AG04450 (cell line): ENCODE measurements at places on chromosomes 2 and 18.

DNA sequence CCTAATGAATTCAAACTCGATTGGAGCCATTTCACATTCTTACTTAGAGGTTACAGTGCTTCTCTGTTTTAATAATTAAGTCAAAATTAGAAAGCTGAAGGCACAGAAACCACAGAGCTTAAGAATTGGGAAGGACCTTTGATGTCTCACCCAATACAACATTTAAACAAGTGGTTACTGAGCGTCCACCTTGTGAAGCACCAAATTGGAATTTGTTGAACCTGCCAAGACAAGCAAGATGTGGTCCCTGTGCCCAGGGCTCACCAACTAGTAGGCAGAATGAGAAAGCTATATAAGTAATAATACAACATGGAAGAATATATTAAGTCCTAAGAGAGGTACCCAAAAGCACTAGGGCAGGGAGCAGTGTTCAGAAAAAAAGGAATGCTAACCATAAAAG lies 64.5 kb upstream of the NPAS2 start:
- no peak for DNase-seq

GRCh38 chr18:48605408-48605845 lies 66.6 kb downstream of the CTIF start:
- DNase-seq, result no peak

GRCh38 chr2:159600752-159601151 lies 15.6 kb downstream of the BAZ2B start:
- no peak for DNase-seq

DNA sequence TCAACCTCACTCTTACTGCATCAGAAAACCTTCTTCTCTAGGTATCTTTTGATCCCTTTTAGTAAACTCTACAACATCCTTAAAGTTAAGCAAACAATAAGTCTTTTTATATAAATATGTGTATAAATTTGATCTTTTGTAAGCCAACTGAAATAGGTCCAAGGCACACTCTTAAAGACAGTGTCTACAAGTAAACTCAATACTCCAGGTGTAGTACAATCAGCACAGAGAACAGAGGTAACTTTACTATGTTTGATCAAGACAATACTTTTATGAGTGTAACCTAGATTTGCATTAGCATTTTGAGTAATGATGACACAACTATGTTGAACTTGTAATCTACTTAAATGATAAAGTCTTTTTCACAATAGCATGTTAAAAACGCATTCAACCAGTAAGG lies 593.1 kb upstream of the CHAC2 start:
- no peak for DNase-seq

GRCh38 chr18:70421471-70422390 lies 132.9 kb downstream of the SOCS6 start:
- peak; percentile 63 for DNase-seq

GRCh38 chr2:142599504-142599903 lies 278.0 kb upstream of the KYNU start:
- DNase-seq, result no peak

DNA sequence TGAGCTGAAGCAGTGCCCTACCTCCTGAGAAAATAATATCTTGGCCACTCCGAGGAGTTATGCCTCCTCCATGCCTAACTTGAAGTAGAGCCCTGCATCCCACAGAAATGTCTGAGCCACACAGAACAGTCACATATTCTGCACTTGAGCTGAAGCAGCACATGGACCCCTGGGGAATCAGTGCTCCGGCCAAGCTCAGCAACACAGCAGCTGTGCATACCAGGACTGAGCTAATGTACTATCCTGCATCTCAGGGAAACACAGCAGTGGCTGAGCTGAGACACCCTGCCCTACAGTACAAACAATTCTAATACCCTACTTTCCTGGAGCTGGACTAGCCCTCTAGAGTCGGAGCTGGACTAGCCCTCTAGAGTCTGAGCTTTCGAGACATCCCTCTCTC lies 166.9 kb downstream of the ZNF516 start:
- DNase-seq, result no peak

GRCh38 chr18:39460136-39460535 lies 1894.5 kb upstream of the CELF4 start:
- DNase-seq, result no peak

DNA sequence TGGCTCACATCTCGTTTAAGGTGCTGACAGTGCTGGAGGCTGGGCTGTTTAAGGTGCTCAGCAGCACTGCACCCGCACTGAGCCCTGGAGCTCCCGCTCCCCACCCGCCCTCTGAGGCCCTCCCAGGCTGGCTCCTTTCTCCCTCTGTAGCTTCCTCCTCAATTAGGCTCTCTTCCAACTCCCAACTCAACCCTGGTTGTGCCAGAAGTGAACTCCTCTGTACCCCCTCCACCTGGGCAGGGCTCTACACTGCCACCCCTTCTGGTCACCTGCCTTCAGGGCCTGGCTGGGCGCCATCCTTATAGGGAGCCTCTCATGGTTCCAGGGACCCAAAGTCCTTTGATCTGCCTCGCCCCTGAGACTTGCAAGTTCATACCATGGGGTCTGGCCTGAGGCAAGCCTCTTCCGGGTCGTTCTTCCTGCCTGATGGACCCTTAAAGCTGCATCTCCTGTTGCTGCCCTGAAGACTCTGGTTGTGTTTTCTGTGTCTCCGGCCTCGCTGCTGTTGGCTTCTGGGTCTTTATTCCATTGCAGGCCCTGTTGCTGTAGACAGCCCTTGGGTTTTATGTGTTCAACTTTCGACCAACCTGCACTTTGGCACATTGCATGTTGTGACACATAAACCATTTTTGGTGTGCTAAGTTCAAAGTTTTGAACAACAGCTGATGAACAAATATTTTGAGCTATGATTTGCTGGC lies 199.6 kb downstream of the LDLRAD4 start:
- DNase-seq, result no peak

- peak; percentile 60 for DNase-seq
Measured at GRCh38 chr2:162025121-162025911, 48.7 kb downstream of the DPP4 start.

DNA sequence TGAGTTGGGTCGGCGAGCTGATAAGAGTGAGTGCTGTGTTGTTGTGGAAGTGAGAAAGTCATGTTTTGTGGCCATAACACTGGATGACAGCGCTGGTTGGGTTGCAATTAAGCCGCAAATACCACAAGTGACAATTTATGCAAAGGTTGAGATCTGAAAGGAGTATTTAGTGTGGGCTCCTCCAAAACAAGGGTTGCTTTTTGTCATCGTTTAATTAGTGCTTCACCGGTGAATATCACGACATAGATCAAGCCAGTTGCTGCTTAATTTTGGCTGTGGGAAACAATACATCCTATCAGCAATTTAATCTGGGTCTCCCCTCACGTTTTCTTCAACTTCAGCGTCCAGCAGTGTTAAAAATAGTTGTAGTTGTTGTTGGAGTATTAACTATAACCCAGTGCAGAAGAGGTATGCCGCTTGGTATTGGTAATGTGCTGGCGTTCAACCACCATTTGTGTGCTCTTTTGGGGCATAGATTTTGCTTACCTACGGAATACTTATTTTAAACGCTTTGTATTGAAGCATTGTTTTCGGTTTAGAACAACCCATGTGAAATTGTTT lies 662 bp downstream of the ACVR2A start:
- DNase-seq, result no peak

GRCh38 chr2:138298900-138299299 lies 202.7 kb upstream of the SPOPL start:
- no peak for DNase-seq

DNA sequence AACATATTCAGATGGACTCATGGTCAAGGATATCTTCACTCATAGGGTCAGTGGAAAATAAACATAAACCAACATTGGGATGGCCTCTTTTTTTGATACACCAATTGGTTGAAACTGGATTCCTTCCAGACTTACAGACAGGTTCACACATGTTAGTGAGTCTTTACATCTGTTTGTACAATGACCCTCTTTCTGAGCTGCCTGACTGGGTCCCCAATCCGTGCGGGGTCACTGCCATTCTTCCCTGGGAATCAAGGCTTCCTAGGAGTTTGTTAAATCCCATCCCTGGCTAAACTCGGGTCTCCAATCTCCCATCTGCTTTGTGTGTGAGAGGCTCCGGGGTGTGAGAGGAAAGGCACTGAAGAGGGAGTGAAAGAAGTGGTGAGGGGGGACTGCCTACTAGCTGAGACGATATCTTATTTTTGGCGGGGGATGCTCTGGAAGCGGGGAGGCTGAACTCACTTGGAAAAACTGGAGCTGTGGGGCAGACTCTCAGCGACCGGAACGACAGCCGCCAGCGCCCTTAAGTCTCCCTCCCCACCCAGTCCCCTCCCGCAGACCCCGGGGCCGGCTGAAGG lies 487 bp downstream of the STARD6 start:
- no peak for DNase-seq

- no peak for DNase-seq
Measured at GRCh38 chr2:139225961-139226360, 445.8 kb upstream of the NXPH2 start.

DNA sequence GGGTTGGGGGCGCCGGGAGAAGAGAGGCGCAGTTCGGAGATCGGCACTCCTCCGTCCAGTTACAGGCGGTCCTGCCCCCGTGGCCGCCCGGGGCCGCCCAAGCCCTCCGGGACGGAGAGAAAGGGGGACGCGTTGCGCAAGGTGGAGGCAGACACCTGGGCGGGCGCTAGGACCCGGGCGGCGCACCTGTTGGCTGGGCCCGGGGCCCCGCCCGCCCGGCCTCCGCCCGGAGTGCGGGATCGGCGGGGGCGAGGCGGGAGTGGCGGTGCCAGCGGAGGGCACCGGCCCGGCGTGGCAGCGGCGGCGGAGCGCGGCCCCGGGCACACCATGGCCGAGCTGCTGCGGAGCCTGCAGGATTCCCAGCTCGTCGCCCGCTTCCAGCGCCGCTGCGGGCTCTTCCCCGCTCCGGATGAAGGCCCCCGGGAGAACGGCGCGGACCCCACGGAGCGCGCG lies at the start of gene SGPP2:
TSS of gene SGPP2 (plus strand) at position 268 of the 453 bp plus-strand sequence. CDS start at position 328, 60 bp downstream.
- DNase-seq, result no peak

DNA sequence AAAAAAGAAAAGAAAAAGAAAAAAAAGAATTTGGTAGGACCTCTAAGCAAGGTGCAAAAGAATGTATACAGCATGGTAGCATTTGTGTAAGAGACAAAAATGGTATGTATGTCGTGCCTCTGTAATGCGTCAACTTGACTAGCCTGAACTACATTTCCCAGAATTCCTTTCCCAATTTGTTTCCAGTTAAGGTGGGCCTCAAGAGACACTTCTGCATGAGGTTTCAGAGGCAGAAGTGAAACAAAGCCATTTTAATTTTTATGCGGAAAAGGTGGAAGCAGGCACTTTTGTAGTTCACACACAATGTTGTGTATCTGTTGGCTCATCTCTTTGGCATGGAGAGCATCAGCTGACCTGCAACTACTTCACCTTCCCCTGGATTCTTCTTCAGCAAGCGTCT lies 56.5 kb upstream of the PAPOLG start:
- DNase-seq, result no peak

DNA sequence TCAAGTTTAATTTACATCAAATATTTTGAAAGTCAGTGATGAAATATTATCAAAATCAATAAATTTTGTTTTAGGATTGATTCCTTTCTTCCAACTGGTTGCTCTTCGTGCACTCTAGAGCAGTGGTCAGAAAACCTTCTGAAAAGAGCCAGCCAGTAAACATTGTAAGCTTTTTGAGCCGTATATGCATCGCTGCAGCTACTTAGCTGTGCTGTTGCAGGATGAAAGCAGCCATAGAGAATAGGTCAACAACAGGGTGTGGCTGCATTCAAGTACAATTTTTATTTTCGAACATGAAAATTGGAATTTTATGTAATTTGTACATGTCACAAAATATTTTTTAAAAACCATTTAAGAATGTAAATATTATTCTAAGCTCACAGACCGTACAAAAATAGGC lies 94.9 kb downstream of the MGAT5 start:
- no peak for DNase-seq

GRCh38 chr2:37201766-37202165 lies 5.5 kb downstream of the CEBPZOS start:
- DNase-seq, result no peak

GRCh38 chr2:151260573-151261230 lies 961 bp downstream of the RBM43 start:
- DNase-seq, result no peak

- DNase-seq, result no peak
Measured at GRCh38 chr2:159044804-159045286, 76.4 kb downstream of the TANC1 start.

GRCh38 chr2:170598067-170598395 lies 117.1 kb upstream of the SP5 start:
- DNase-seq, result no peak

GRCh38 chr2:152395103-152395502 lies 60.1 kb downstream of the FMNL2 start:
- no peak for DNase-seq

GRCh38 chr2:203722411-203722810 lies 16.0 kb downstream of the CD28 start:
- DNase-seq, result no peak

DNA sequence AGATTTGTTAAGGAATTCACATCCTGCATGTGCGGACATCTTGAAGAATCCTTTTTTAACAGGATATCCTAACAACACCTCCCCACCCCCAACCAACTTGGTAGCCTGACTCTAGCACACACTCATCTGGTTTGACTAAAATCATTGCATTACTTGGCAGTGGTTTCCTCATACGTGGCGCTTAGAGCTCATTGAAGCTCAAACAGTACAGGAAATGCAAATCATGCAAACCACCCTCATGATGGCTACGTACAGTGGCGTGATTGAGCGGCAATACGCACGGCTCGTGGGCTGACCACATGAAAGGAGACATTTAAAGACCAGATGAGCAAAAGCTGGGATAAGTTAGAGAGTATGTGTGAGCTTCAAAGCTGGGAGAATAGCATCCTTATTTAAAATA lies 336.2 kb downstream of the ZEB2 start:
- no peak for DNase-seq
